Left cardiac atrium (tissue), 4 donors: ENCODE measurements at places on chromosomes 7 and 10. TPM values are rescaled to one million over a fixed set of nuclear protein-coding genes. Genes with fewer than 3 reads are reported as not detected.

NEBL gene
- 386 TPM for total RNA-seq

CHST15 gene
- 17.8 TPM for total RNA-seq

IL2RA gene
- 2.7 TPM for total RNA-seq

GRM8 gene
- total RNA-seq, result not detected

EVX1 gene
- not detected for total RNA-seq

TAS2R41 gene
- total RNA-seq, result not detected

RGR gene
- not detected for total RNA-seq

WNT2 gene
- 2.7 TPM for total RNA-seq

SFTPA1 gene
- not detected for total RNA-seq

ENKUR gene
- not detected for total RNA-seq

TFPI2 gene
- 3.6 TPM for total RNA-seq

TCAF2 gene
- 0.55 TPM for total RNA-seq

CNNM1 gene
- 0.05 TPM for total RNA-seq

FAM25A gene
- total RNA-seq, result not detected

AQP1 gene
- total RNA-seq, result 244 TPM

MYH16 gene
- not detected for total RNA-seq

GLRX3 gene
- 53.5 TPM for total RNA-seq

CDC14C gene
- not detected for total RNA-seq

ACTR3C gene
- total RNA-seq, result 4.9 TPM

STEAP2 gene
- 22.0 TPM for total RNA-seq

INSYN2A gene
- total RNA-seq, result not detected

GAD2 gene
- not detected for total RNA-seq

OR6B1 gene
- not detected for total RNA-seq
